ENCODE measurements at places on chromosomes 7 and 10. TPM values are rescaled to one million over a fixed set of nuclear protein-coding genes. Genes with fewer than 3 reads are reported as not detected.

- DNase-seq = no peak
Measured at GRCh38 chr7:152743600-152743999, 16.0 kb upstream of the ACTR3B start.

- no peak for DNase-seq
Measured at GRCh38 chr7:158702944-158703343, 1.7 kb downstream of the NCAPG2 start.

GRCh38 chr10:71238626-71239025 is 26.3 kb downstream of the UNC5B start:
- DNase-seq = no peak

DNA sequence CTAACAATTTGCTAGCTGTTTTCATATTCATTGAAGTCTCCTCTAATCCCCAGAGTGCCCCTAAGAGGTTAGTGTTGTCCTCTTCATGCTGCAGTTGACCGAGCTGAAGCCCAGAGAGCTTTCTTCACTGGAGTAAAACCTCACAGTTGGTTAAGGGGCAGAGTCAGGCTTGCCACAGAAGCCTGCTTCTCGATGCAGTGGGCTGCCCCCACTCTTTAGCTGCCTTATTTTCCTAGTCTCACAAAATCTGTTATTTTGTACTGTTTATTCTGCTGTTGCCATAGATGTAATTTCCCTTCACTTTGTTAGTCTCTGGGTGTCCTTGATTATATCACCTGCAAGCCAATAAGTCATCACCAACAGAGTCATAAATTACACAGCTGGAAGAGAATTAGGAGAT is 56.3 kb upstream of the ZPBP start:
- no peak for DNase-seq

CCDC172 gene
- not detected for total RNA-seq
